ENCODE measurements at places on chromosomes 5 and 9.

DNA sequence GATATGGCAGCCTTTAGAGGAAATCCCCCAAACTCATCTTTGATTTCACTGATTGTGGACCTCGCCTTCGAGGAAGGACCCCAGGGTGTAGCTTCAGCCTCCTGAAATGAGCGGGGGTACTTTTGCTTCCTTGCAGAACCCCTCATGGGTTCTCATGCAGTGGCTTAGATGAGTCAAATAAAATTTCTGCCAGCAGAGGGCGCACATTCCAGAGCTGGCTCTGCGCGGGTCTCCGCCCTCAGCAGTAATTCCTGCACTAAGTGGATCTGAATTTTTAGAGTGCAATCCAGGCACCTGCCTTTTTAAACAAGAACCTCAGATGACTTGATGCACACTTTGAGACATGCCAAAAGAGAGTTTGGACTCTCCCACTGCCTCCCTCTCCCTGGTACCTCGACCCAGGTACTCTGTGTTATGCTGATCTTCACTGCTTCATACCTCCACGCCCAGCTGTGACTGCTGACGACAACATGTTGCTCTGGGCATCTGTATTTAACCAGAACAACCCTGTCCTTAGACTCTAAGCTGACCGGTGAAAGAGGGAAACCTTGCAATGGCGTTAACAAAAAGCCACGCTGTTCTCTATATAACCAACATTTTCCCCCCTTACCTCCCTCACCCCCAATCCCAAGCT, 7.3 kb downstream of the EGFLAM start:
- DNase-seq = no peak

DNA sequence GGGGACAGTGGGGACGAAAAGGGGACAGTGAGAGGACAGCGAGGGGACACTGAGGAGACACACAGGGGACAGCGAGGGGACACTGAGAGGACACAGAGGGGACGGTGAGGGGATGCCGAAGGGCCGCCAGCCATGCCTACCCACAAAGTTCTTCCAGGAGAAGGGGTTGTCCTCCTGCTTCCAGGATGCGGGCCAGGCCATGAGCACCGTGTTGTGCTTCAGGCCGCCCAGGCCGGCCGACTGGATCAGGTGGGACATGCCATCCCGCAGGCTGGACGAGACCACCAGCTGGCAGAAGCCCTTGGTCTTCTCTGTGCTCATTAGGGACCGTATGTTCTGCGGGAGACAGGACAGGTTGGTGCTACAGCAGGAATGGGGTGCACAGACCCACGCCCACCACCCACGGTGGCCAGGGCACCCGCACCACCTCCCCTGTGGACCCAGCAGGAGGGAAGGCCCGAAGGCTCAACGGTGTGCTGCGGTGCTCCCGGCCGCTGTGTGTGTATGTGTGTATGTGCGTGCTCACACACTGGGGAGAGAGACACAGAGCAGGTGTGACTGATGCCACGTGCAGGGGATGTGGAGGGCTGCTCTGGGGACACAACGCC, 46.6 kb downstream of the SLC12A7 start:
- DNase-seq = no peak

- no peak for DNase-seq
Observed at GRCh38 chr9:87212605-87213021, 265.3 kb upstream of the GAS1 start.

- no peak for DNase-seq
Observed at GRCh38 chr9:2727374-2727773, 10.1 kb downstream of the KCNV2 start.

- no peak for DNase-seq
Observed at GRCh38 chr5:75156585-75156984, 80.1 kb downstream of the ANKRD31 start.

GRCh38 chr5:58200451-58200850, 259.4 kb downstream of the PLK2 start:
- no peak for DNase-seq

DNA sequence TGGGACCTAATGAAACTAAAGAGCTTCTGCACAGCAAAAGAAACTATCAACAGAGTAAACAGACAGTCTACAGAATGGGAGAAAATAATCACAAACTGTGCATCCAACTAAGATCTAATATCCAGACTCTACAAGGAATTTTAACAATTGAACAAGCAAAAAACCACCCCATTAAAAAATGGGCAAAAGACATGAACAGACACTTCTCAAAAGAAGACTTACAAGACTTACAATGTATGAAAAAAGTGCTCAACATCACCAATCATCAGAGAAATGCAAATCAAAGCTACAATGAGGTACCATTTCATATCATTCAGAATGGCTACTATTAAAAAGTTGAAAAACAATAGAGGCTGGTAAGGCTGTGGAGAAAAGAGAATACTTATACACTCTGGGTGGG, 58.0 kb downstream of the SHOC1 start:
- no peak for DNase-seq

DNA sequence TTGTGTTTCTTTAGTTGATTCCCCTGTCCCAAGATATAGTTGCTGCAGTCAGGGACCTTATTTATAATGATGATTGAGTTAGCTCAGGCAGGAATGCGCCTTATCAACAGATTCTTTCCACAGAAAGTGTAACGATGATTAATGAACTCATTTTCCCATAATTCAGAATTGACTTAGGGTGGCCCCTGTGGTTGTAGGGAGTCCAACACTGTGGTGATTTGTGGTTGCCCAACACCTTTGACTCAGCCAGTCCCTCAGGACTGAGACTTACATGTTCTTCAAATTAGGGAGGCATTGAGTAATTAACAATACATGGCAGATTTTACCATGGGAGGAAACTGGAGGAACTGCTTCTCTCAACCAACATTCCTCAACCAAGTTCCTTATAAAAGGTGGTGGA, 221.9 kb downstream of the GABRG2 start:
- no peak for DNase-seq

DNA sequence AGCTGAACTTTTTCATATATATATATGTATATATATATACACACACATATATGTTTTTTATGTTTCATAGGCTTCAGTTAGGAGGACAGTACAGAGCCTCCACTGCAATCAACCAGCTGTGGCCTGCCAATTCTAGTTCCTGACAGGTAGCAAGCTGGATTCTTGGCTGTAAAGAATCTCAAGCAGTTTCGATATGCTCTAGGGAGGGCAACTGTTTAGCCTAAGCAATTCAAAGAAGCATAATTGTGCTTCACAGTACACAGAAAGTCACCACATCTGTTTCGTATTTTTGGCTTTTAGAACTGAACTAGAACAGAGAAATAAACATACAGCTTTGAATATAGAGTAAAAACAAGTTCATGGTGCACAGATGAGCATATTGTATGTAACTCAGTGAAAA, 152.4 kb upstream of the ARRDC3 start:
- DNase-seq = no peak

- no peak for DNase-seq
Observed at GRCh38 chr5:174624733-174625522, 99.5 kb upstream of the MSX2 start.

- DNase-seq = no peak
Observed at GRCh38 chr9:133327834-133328484, 8.0 kb downstream of the SURF6 start.

GRCh38 chr5:18395126-18396110, 761.2 kb downstream of the TAF11L14 start:
- no peak for DNase-seq

- DNase-seq = no peak
Observed at GRCh38 chr5:135955525-135955924, 742 bp upstream of the LECT2 start.

DNA sequence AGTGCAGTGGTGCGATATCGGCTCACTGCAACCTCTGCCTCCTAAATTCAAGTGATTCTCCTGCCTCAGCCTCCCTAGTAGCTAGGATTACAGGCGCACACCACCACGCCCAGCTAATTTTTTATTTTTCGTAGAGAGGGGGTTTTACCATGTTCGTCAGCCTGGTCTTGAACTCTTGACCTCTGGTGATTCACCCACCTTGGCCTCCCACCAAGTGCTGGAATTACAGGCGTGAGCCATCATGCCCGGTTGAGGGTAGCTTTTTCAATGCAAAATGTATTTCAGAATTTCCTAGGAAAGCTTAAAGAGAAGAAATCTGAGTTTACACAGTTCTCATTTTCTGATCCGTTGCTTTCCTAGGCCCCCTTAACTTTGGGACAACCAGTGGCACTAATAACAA, 15.7 kb downstream of the BDP1 start:
- DNase-seq = no peak

- DNase-seq = no peak
Observed at GRCh38 chr5:77971776-77972468, 195.8 kb upstream of the TBCA start.

DNA sequence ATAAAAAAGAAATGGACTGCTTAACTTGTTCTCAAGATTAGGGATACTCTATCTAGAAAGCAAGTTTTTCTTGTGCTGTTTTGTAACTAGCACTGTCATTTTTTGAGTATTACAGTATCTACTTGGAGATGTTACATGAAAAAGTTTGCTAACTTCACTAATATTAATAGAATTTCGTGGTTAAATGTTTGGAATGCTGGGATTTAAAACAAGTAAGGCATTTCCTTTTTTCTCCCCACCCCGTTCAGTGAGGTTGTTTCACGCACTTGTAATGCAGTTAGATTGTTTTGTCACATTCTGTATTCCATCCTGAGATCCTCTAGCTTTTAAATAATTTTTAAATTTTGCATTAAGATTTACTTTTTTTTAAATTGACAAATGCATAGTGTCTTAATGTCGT, 20.0 kb upstream of the TEK start:
- no peak for DNase-seq

- DNase-seq = no peak
Observed at GRCh38 chr9:97794666-97795065, 58.4 kb upstream of the FOXE1 start.

DNA sequence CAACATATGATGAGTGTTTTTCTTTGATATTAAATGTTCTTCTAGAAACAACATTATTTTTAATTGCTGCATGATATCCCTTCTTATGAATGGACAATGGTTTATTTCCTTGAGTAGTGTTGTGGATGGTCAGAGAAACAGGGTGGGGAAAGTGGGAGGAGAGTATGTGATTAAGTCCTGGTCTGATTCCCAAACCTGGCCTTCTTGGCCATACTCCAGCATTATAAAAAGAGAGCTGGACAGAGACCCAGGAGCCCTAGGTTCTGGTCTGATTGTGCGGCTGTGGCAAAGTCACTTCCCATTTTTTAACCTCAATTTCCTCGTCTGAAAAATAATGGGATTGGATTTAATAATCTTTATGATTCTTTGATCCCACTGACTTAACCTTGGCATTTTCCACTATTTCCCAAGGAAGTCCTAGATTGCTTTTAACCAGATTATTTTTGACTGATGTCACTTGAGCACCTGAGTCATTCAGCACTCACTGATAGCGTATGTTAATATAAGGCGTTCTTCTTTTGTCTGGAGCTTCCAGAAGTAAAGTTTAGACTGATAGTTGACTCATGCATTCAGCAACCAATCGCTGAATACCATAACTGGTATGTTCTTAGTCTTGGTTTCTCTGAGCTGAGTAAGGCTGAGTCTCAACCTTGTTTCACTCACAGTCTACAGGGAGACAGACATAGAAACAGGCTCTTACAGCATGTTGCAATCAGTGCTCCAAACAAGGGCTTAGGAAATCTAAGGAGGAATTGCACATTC, 26.2 kb downstream of the OSMR start:
- DNase-seq = no peak

- no peak for DNase-seq
Observed at GRCh38 chr9:27423915-27424710, 100.0 kb upstream of the IFNK start.

GRCh38 chr5:176734756-176735342, 75.5 kb upstream of the UNC5A start:
- no peak for DNase-seq

- DNase-seq = no peak
Observed at GRCh38 chr9:224582-225520, 10.2 kb downstream of the DOCK8 start.

DNA sequence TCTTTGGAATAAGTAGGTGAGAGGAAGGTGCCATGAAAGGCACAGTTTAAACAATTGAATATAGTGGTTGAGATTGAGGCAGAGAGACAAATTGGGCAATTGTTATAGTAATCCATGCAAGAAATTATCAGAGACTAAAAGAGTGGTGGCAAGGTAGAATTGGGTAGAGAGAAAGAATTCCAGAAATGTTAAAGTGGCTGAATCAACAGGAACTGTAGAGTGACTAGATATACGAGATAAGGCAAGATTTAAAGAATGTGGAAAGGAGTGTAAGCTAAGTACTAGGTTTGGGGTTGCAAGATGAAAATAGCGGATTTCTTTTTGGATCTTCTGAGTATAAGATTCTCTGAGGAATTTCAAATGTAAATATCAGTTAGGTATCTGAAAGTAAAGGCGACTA, 285.2 kb downstream of the DMRTA1 start:
- DNase-seq = no peak

- DNase-seq = no peak
Observed at GRCh38 chr9:81537964-81538363, 151.4 kb downstream of the TLE1 start.

- no peak for DNase-seq
Observed at GRCh38 chr5:110785356-110785755, 46.5 kb downstream of the SLC25A46 start.
